ENCODE measurements at places on chromosomes 3 and 15.

DNA sequence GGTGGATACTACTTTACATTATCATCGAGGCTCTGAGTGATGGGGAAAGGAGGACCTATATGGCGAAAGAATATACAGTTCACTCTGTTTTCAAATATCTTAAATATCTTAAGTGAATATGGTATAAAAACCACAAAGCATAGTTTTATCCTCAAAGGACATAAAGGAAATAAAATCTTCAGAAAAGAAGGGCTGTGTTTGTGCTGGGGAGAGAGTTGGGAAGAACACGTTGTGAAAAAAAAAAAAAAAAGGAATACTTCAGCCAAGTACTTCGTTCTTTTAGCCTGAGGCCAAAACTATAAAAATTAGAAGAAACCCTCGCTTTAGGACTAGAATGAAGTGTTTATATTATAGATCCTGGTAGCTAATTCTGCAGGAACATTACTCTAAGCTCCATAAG lies 10.2 kb upstream of the TMEM212 start:
- DNase-seq, result no peak

DNA sequence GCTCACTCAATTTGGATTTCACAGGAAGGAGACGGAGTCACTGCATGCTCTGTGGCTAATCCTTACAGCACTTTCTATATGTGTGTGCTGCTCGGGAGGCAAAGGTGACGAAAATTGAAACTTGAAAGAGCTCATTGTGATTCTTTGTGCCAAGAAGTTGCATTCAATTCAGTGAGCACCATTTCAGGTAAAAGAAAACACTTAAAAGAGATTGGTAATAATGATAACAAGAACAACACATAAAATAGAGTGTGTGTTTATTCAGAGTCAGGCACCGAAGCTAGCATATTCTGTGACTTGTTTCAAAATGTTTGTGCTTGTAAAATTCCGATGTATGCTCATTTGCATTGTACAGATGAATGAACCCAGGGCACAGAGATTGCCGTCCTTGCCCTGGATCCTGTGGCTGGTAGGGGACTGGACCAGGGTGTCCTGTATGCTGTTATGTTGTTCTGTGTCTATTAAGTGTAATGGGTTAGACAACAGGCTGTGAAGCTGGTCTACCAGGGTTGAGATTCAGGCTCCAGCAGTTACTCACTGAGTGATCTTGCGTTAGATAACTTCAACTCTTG lies 193.3 kb upstream of the PROK2 start:
- DNase-seq, result no peak

- DNase-seq, result no peak
Observed at GRCh38 chr3:27138562-27138961, 230.6 kb downstream of the NEK10 start.

GRCh38 chr3:63135367-63135766 lies 142.7 kb upstream of the SYNPR start:
- no peak for DNase-seq

- no peak for DNase-seq
Observed at GRCh38 chr3:130948929-130949328, 55.0 kb downstream of the ATP2C1 start.

- DNase-seq, result no peak
Observed at GRCh38 chr3:100893590-100893989, 99.6 kb downstream of the ABI3BP start.

GRCh38 chr15:90141646-90142045 lies 39.4 kb upstream of the IDH2 start:
- no peak for DNase-seq

DNA sequence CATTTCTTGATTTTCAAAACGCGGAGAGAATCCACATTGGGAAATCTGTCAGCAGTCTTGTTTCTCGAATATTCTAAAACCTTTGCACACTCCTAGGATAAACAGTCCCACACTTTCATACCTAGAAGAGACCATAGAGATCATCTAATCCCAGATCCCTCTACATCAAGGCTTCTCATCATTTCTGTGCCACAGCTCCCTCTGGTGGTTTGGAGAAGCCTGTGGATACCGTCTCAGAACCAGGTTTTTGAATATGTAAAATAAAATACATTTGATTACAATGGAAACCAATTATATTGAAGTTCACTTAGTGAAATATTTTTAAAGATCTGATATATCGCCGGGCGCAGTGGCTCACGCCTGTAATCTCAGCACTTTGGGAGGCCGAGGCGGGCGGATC lies 211.9 kb upstream of the GOLGA6L4 start:
- DNase-seq, result no peak

DNA sequence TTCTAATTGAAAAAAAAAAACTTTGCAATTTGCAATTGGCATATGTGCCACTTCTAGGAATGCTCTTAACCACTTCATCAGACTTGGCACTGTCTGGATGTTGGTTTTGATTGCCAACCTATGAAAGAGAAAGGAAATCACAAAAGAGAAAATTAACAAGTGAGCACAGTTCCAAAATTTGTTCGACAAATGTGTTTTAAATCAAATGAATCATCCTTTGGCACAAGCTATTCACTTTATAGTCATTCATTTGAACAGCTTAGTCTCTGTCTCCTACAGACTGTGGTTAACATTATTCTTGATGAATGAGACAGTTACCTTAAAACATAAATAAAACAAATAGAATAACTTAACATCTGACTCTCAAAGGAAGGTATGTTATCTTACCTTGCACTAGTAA lies 265.0 kb downstream of the EPHA3 start:
- DNase-seq, result no peak

DNA sequence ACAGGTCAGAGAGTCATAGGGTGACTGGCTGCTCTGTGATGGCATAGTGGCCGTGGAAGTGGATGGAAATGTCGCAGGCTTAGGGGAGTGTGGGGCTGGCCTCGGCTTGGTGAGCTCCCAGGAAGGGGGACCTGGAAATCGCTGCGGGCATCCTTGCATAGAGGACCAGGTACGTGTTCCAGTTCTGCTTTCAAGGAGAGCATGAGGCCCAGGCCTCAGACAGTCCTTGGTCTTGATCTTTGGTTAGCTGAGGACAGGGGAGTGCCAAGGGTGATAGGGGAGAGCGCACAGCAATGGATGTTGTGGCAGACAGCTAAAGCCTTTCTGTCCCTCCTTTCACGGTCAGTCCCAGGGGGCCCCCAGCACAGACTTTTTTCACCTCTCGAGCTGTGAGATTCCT lies 110.5 kb downstream of the SNRPN start:
- DNase-seq, result no peak

DNA sequence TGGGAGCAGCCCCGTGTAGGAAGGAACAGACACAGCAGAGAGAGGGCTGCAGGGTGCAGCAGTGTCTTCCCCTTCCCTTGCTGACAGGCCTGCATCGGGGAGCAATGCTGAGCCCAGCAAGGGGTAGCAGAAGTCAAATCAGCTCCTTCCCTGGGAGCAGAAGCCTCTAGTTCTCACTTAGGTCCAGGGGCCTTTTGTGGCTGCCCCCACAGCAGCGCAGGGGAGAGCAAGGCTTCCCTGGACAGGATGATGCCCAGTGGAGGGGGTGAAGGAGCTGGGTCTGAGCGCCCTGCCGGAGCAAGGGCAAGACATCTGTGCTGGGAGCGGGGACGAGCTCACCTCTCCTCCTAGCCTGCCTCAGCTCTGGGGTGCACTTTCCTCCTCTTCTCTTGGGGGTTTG lies 827 bp downstream of the PLCB2 start:
- no peak for DNase-seq
